ENCODE measurements at places on chromosomes 2 and 18.

- no peaks in the 10 kb centered on the region for H3K4me1 ChIP-seq
- H3K27me3 ChIP-seq, result no peaks in the 10 kb centered on the region
- H3K27ac ChIP-seq, result peak overlapping the region; percentile 96
- peak overlapping the region; percentile 54 for H3K4me3 ChIP-seq
- DNase-seq, result no peak
Observed at GRCh38 chr2:121650315-121650930, 1.2 kb upstream of the CLASP1 start.

- DNase-seq, result no peak
- peak overlapping the region; percentile 91 for H3K27ac ChIP-seq
- peaks cover 21% of the 10 kb centered on the region for H3K4me1 ChIP-seq
- no peaks in the 10 kb centered on the region for H3K27me3 ChIP-seq
- no peak overlapping the region for H3K4me3 ChIP-seq
Observed at GRCh38 chr18:32301361-32301760, 111.5 kb downstream of the MEP1B start.

DNA sequence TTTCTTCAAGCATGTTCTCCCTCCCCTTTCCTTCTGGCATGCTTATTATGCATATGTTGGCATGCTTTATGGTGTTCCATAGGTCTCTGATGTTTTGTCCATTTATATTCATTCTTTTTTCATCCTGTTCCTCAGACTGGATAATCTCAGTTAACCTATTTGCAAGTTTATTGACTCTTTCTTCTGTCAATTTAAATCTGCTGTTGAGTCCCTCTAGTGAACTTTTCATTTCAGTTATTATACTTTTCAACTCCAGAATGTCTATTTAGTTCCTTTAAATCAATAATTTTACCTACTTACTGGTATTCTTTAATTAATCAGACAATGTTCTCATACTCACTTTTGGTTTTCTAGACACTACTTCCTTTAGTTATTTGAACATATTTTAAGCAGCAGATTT is 101.2 kb downstream of the GALNT14 start:
- no peaks in the 10 kb centered on the region for H3K27me3 ChIP-seq
- no peak for DNase-seq
- no peaks in the 10 kb centered on the region for H3K4me1 ChIP-seq

- H3K4me3 ChIP-seq, result no peak overlapping the region
- H3K4me1 ChIP-seq, result no peaks in the 10 kb centered on the region
- no peak for DNase-seq
- no peak overlapping the region for H3K27ac ChIP-seq
- no peaks in the 10 kb centered on the region for H3K27me3 ChIP-seq
Observed at GRCh38 chr2:223283329-223283728, 231.3 kb downstream of the KCNE4 start.

- no peak for DNase-seq
- no peaks in the 10 kb centered on the region for H3K27me3 ChIP-seq
- no peaks in the 10 kb centered on the region for H3K4me1 ChIP-seq
Observed at GRCh38 chr2:66602341-66602740, 167.4 kb downstream of the MEIS1 start.

DNA sequence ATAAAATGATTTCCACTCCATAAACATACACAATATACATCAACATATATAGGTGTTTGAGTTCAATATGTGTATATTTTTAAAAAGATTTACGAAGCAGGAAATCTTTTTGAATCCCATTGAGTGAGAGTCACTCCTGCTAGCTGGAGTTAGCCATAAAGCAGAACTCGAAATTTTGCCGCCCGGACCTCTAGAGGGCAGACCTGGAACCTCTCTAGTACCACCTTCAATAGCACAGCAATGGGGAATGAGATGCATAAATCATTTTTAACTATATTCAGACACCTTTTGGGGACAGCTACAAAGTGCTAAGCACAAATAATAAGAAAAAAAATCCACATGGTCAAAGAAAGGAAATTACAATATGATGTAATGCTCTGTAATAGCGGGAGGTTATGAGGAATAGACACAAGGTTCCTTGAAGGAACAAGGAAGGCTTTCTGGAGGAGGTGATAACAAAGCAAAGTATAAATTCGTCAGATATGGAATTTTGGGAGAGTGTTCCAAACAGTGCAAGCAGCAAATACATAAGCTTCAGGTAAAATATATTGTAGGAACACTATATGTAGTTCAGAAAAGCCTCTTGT is 533.4 kb downstream of the ERBB4 start:
- H3K36me3 ChIP-seq, result no peaks in the 10 kb centered on the region
- H3K4me1 ChIP-seq, result no peaks in the 10 kb centered on the region
- DNase-seq, result no peak
- no peak overlapping the region for H3K27ac ChIP-seq

DNA sequence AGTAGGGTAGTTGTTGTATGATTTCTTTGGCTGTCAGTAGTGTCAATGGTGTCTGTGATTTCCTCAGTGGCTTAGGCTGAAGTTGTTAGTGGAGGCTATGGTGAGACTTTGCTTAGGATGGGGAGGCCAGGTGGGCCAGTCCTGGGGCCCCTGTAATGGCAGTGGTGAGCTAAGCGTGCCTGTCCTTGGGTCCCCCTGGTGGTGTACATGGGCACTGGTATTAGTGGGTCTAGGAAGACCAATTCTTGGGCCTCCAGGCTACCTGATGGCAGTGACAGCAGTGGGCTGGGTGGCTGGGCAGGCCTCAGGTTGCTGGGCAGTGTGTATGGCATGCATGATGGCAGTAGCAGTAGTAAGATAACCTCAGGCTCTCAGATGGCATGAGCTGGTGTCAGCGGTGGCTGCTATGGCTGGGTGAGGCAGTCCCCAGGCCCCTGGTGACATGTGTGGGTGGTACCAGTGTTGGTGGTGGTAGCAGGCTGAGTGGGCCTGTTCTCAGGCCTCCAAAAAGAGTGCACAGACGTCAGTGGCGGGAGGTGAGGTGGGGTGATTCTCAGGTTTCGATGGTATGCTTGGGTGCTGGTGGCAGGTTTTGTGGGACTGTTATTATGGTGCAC is 103.2 kb downstream of the KLHL14 start:
- H3K4me1 ChIP-seq, result no peaks in the 10 kb centered on the region
- H3K27me3 ChIP-seq, result no peaks in the 10 kb centered on the region
- H3K27ac ChIP-seq, result no peak overlapping the region
- H3K4me3 ChIP-seq, result no peak overlapping the region

DNA sequence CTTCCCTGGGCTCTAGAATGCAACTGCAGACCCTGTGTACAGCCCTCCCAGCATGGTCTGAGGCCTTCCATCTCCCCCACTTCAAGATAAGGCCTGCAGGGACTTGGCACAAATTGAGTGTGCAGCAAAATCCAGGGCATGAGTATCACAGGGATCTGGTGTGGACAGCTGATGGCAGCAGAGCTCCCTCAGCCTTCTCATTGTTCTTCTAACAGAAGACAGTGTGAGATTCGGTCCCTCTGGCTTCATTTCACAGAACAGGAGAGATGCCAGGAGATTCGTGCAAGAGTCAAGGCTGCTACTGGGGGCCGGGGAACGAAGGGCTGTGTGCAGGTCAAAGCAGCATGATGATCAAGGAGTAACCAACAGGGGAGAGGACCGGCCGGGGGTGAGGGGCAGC is 85.8 kb downstream of the UXS1 start:
- H3K4me1 ChIP-seq, result no peaks in the 10 kb centered on the region
- H3K27me3 ChIP-seq, result no peaks in the 10 kb centered on the region
- no peak for DNase-seq
- H3K36me3 ChIP-seq, result peaks cover 23% of the 10 kb centered on the region

DNA sequence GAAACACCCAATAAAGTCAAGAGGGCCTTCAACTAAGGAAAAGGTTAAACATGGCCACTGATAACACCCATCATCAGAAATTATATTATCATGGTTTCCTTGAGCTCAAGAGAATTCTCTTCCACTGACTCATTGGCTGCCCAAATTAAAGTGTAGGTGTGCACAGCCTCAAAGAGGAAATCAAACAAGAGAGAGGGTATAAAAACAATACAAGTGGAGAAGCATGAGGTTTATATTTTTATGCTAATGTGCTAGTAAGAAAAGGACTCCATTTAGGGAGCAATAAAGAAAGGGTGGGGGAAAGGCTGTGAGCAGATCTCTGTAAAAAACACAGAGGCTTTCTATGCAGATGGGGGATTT is 168.8 kb upstream of the VRK2 start:
- H3K27ac ChIP-seq, result no peak overlapping the region
- no peak for DNase-seq
- no peaks in the 10 kb centered on the region for H3K36me3 ChIP-seq
- H3K27me3 ChIP-seq, result no peaks in the 10 kb centered on the region

DNA sequence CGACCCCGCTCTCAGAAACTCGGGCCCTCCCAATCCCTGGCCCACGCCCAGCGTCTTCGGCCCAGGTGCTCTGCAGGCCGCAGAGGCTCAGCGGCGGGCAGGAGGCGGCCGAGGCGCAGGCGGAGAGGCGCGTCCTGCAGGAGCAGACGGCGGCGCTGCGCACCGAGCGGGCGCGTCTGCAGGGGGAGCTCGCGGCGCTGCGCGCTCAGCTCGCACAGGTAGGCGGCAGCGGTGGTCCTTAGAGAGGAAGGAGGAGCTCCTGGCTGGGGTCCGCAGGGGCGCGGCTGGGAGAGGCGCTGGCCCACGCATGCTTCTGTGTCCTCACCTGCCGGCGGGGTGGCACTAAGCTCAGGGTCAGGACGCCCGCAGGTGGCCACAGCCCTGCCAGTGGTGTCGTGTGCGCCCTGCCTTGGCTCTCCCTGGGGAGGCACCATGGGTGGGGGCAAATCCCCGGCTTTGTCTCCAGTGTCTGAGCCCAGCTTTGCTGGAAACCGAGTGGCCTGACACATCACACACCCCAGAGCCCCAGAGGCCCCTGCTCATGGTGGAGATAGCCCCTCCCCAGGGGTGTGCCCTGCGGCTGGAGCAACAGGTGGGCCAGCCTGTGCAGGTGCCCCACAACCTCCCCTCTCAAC is 14.9 kb upstream of the SNED1 start:
- H3K36me3 ChIP-seq, result no peaks in the 10 kb centered on the region
- no peak overlapping the region for H3K4me3 ChIP-seq
- H3K4me1 ChIP-seq, result peaks cover 16% of the 10 kb centered on the region
- H3K27ac ChIP-seq, result no peak overlapping the region

DNA sequence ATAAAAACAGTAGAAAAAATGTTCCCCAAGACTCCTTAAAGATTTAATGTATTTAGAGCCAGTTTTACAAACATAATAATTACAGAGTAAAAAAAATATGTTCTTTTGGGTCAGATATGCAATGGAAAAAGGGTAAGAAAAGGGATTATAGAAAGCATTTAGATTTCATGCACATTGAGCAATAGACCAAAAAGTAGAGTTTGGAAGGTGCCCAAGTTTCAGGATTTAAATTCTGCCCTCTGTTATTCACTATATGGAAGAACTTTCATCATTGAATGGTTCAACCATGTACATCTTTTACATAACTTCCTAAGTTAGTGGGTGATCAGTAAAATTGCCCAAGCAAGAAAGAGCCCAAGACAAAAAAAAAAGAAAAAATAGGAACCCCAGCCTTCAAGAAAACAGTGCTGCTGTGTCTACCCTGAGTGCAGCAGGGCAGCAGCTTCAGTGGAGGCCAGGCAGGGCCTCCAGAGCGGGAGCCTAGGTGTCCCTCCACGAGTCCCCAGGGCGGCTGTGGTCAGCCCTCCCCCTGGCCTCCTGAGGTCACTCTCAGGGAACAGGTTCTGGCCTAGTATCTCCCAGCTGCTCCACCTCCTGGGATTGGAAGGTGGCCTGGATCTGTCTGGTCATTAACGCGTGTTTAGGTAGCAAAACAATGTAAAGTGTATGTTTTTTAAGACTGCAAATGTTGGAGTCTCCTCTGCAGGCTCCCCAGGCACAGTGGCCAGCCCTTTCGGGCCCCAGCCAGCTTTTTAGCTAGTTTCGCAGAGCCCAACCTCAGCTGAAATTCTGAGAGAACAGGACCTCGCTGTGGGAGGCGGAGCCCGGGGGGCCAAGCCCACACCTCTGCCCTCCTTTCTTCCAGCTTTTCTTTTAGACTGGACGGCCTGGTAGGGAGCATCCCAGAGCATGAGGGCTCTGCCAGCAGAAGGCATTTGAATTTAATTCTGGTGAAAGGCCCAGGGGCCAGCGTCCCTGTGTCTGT is 77.3 kb downstream of the TEX51 start:
- H3K4me3 ChIP-seq, result no peak overlapping the region
- no peaks in the 10 kb centered on the region for H3K36me3 ChIP-seq
- no peak for DNase-seq
- peaks cover 3% of the 10 kb centered on the region for H3K4me1 ChIP-seq
- no peaks in the 10 kb centered on the region for H3K27me3 ChIP-seq
